ENCODE measurements at places on chromosomes 7 and 10.
A peak's percentile ranks its signal among the peaks of the same experiment; 100 is the strongest.

- no peak for DNase-seq
Measured at GRCh38 chr10:11011984-11012383, 5.7 kb upstream of the CELF2 start.

DNA sequence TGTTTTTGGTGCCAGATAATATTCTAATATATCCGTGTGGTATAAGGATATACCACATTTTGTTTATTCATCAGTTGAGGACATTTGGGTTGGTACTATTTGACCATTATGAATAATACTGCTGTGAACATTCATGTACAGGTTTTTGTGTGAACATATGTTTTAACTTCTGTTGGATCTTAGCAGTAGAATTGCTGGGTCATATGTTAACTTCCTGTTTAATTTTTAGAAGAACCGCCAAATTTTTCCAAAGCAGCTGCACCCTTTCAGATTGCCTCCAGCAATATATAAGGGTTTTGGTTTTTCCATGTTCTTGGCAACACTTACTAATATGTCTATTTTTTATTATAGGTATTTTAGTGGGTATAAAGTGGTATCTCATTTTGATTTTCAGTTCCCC is 22.8 kb downstream of the VPS26A start:
- no peak for DNase-seq

- no peak for DNase-seq
Measured at GRCh38 chr7:39811161-39811614, 138.9 kb upstream of the CDK13 start.

DNA sequence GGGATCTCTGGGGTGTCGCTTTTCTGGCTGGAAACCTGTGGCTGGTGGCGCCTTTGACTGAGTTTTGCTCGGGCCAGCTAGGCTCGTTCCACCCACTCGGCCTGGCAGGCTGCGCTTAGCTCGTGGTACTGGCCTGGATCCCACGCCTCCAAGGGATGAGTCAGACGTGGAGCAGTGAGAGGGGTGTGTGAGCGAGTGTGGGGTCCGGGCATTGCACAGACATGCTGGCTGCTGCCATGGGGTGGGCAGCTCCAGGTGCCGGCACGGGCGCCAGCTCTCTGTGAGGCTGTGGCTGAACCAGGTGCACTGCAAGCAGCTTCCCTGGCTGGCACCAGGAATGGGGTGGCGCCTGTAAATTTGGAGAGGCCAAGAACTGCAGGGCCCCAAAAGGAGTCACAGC is 63.1 kb upstream of the CACNA2D1 start:
- DNase-seq = no peak

DNA sequence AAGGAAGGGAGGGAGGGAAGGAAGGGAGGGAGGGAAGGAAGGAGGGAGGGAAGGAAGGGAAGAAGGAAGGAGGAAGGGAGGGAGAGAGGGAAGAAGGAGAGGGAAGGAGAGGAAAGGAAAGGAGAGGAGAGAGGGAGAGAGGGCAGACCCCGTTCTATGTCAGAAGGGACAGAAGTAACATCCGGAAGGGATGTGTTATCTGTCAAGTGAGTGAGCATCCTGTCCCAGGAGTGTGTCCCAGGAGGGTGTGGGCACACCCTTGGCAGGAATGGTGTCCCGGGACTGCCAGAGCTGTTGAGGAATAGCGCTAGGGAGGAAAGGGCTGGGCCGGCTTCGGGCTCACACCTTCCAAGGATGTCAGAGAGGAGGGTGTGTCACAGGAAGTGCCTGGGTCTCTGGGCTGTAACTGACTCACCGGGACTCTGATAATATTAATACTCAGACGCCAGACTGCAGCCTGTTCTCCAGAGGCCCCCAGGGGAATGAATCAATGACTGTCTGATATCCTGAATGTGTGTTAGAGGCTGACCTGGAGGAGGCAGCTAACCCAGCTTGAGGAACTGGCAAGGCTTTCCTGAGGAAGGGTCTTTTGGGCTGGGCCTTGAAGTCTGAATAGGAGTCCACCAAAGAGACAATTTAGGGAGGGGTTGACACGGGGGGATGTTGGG is 125.6 kb upstream of the TNRC18 start:
- no peak for DNase-seq

DNA sequence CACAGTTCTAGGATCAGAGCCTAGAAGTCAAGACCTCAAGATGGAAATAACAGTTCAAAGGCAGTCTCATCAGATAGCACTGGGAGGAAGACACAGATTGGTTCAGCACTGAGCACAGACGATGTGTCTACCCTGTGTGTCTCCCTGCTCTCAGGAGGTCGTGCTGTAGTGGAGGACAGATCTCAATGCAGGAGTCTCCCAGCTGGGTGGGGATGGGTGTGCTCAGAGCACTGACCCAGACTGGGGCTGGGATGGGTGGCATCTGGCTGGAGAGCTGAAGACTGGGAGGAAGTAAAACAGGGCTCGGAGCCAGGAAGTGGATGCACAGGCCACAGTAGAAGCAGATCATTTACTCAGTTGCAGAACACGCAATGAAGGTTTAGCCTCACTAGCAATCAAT is 69.5 kb upstream of the GDF10 start:
- peak; percentile 22 for DNase-seq

GRCh38 chr10:125584954-125585353 is 98.0 kb downstream of the TEX36 start:
- no peak for DNase-seq
